ENCODE measurements at places on chromosomes 3 and 15. TPM values are rescaled to one million over a fixed set of nuclear protein-coding genes. Genes with fewer than 3 reads are reported as not detected.

DNA sequence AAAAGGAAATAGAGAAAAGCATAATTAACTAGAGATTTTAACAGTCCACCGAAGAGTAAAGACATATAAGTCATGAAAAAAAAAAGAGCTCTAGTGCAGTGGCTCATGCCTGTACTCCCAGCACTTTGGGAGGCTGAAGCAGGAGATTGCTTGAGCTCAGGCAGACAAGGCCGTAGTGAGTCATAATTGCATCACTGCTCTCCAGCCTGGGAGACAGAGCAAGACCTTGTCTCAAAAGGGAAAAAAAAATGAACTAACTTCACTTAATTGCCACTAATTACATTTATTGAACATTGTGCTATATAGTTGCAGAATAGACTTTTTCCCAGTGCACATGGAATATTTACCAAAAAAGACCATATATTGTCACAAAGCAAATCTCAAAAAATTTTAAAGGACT lies 221.8 kb downstream of the CBLB start:
- H3K36me3 ChIP-seq: no peaks in the 10 kb centered on the region
- H3K27ac ChIP-seq: no peak overlapping the region
- H3K4me3 ChIP-seq: no peak overlapping the region
- H3K27me3 ChIP-seq: no peaks in the 10 kb centered on the region
- no peak for DNase-seq

- H3K4me1 ChIP-seq: peaks cover 97% of the 10 kb centered on the region
- no peak for DNase-seq
- H3K4me3 ChIP-seq: peak overlapping the region; percentile 59
- H3K36me3 ChIP-seq: no peaks in the 10 kb centered on the region
- peak overlapping the region; percentile 69 for H3K27ac ChIP-seq
Measured at GRCh38 chr15:22963641-22964040, 16.5 kb downstream of the CYFIP1 start.

DNA sequence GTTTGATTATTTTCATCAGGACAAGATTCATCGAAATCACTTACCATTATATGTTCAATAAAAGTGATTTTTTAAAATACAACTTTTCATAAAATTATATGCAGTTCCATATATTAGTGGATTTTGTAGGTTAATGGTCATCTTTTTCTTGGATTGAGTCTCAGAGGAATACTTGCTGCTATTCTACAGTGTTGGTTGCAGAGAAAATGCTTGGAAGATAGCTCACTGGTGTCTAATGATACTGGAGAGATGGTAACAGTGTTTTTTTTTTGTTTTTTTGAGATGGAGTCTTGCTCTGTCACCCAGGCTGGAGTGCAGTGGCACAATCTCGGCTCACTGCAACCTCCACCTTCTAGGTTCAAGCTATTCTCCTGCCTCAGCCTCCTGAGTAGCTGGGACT lies 143.3 kb downstream of the TCF12 start:
- H3K4me1 ChIP-seq: peaks cover 38% of the 10 kb centered on the region
- no peak for DNase-seq
- no peak overlapping the region for H3K27ac ChIP-seq

DNA sequence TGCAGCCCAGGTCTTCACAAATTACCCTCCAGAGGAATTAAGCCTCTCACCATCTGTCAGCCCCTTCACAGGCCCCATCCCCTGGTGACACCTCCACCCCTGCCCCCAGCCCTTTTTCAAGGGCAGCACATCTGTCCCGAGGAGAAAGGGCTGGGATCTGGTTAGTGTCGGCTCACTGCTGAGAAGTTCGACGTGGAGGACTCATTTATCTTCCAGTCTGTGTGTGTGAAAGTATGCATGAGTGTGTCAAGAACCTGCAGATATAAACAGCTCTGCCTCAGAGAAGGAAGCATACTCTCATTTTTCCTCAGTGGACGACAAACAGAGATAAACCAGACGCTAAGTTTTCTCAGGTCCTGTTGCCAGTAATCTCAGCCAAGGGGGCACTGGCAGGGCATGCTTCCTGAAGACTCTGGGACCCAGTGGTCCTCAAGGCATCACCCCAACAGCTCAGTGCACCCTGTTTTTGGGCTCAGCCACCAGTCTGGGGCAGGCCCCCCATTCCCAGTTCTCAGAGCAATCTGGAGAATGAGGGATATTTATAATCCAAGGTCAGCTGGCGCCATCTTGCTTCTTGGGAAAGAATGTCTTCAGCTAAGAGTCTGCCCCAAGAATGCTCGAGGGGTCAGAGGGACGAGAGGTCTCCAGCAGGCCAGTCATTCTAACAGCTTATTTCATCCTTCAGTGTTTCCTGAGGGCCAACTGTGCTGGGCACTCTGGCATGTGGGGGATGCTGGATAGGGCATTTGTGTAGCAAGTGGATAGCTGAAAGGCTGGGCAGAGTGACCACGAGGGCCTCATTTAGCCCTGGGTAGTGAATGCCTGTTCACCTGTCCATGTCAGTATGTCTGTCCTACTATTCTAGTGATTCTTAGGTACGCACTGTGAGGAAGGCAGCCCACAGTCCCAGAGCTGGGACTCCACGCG lies 73.6 kb downstream of the ADCY5 start:
- peak overlapping the region; percentile 95 for H3K27ac ChIP-seq
- H3K4me1 ChIP-seq: peaks cover 100% of the 10 kb centered on the region
- H3K36me3 ChIP-seq: no peaks in the 10 kb centered on the region
- no peaks in the 10 kb centered on the region for H3K27me3 ChIP-seq
- DNase-seq: no peak
- H3K4me3 ChIP-seq: no peak overlapping the region

GRCh38 chr3:105118905-105119304 lies 247.8 kb upstream of the ALCAM start:
- no peak overlapping the region for H3K4me3 ChIP-seq
- no peaks in the 10 kb centered on the region for H3K36me3 ChIP-seq
- no peak overlapping the region for H3K27ac ChIP-seq
- no peak for DNase-seq
- no peaks in the 10 kb centered on the region for H3K4me1 ChIP-seq
- H3K27me3 ChIP-seq: no peaks in the 10 kb centered on the region

- DNase-seq: no peak
- H3K4me1 ChIP-seq: no peaks in the 10 kb centered on the region
- no peak overlapping the region for H3K27ac ChIP-seq
- H3K27me3 ChIP-seq: no peaks in the 10 kb centered on the region
Measured at GRCh38 chr15:51765751-51766150, 14.4 kb downstream of the TMOD2 start.

DNA sequence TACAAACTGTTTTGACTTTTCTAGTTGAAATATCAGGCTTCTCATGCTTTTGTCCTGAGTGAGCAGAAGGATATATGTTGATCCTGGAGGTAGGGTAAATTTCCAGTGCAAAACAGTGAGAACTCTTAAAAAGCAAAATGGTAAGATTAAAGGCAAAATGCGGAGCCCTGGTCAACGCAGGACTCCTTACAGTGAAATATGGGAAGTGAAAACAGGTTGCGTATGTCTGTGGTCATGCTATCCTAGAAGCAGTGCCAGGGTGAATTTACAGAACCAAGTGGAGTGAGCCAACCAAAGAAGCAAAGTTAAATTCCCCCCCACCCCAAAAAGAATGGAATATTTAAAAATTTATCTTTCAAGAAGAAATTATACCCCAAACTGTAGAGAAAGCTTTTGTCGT lies 256.4 kb downstream of the NR2F2 start:
- H3K27me3 ChIP-seq: no peaks in the 10 kb centered on the region
- H3K27ac ChIP-seq: no peak overlapping the region
- H3K4me1 ChIP-seq: no peaks in the 10 kb centered on the region
- no peaks in the 10 kb centered on the region for H3K36me3 ChIP-seq
- DNase-seq: no peak
- no peak overlapping the region for H3K4me3 ChIP-seq

DNA sequence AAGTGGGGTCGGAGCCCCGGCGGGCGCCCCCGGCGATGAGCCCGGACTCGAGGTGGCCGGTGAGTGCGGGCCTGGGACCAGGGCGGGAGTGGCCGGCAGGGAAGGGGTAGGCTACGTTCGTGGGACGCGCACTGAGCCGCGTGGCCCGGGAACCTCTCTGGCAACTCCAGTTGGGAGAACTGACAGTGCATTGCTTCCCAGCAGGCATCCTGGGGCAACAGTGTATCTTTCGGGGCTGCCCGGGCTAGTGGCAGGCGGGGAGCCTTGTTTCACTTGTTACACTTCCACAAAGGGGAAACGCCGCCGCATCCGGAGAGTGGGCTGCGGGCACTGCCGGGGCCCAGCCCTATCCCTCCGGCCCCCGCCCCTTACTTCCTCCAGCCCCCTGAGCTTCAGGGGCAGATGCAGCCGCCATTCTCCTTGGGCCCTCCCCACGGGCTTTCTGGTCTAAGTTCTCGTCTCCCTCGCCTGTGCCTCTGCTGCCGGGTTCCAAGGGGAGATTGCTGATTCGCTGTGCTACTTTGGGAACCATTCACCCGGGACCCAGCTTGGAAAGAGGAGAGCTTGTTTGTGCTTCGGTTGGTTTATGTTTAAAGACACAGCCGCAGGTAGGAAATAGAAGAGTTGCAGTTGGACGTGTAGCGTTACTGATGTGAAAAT lies 675 bp downstream of the BRPF1 start:
- peak overlapping the region; percentile 92 for H3K4me3 ChIP-seq
- peak overlapping the region; percentile 94 for H3K27ac ChIP-seq
- H3K27me3 ChIP-seq: no peaks in the 10 kb centered on the region
- DNase-seq: no peak
- peaks cover 14% of the 10 kb centered on the region for H3K36me3 ChIP-seq
- peaks cover 15% of the 10 kb centered on the region for H3K4me1 ChIP-seq

- H3K4me3 ChIP-seq: no peak overlapping the region
- H3K36me3 ChIP-seq: no peaks in the 10 kb centered on the region
- peaks cover 8% of the 10 kb centered on the region for H3K4me1 ChIP-seq
- no peaks in the 10 kb centered on the region for H3K27me3 ChIP-seq
Measured at GRCh38 chr15:92612891-92613290, 42.7 kb downstream of the FAM174B start.

DNA sequence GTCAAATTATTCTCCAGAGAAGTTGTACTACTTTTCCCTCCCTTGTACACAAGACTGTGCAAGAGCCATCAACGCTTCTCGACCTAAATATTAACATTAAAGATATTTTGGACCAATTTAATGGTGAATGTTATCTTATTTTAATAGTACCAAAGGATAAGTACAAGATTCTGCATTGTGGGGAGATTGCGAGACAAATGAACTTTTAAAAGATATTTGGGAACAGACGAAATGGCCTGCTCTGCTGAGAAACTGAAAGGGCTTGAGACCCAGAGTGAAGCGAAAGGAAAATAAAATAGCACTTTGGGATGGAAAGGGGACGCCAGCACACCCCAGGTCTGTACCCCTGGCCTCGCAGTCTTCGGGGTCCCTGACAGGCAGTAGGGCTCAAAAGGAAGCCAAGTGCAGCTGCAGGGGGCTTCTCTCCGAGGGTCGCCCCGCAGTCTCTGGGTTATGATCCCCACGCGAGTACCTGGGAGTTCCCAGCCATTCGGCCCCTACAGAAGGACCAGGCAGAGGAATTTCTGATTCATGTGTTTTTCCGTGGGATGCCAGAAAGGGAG lies 97.6 kb upstream of the VGLL3 start:
- DNase-seq: no peak
- H3K4me3 ChIP-seq: peak overlapping the region; percentile 97
- no peaks in the 10 kb centered on the region for H3K27me3 ChIP-seq
- peak overlapping the region; percentile 96 for H3K27ac ChIP-seq
- H3K4me1 ChIP-seq: peaks cover 8% of the 10 kb centered on the region

DNA sequence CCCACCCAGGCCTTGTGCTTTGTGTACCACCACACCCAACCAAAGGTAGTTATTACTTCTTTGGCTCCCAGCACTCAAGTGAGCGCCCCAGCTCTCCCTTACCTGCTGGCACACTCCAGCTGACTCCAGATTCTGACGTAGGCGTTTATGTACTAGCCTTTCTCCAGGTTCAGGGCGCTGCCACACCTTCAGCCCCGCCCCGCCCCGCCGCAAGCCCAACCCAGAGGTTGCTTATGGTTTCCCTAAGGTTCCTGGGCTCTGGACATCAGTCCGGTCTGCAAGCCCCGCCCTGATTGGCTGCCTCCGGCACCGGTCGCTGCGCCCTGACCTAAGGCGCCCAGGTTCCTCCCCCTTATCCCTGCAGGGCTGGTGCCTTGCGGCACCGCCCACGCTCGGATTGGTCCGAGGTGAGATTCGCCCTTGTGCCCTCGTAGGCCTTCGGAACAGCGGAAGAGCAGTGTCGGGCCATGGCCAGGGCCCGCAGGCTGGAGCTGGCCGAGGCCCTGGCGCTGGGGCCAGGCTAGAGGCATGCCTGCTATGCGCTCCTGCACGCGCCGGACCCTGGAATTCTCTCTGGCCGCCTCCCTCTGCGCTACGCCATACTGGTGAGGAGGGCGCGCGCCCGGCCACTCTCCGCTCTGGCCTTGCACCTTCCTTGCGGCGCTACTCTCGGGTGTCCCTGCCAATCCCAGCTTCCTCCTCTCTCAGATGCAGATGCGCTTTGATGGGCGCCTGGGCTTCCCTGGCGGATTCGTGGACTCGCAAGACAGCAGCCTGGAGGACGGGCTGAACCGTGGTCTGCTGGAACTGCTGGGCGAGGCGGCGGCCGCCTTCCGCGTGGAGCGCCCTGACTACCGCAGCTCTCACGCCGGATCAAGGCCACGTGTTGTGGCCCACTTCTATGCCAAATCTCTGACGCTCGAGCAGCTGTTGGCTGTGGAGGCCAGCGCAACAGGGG lies 19.8 kb upstream of the NUDT16 start:
- peaks cover 7% of the 10 kb centered on the region for H3K4me1 ChIP-seq
- no peaks in the 10 kb centered on the region for H3K36me3 ChIP-seq
- H3K4me3 ChIP-seq: peak overlapping the region; percentile 73
- H3K27me3 ChIP-seq: no peaks in the 10 kb centered on the region

DNA sequence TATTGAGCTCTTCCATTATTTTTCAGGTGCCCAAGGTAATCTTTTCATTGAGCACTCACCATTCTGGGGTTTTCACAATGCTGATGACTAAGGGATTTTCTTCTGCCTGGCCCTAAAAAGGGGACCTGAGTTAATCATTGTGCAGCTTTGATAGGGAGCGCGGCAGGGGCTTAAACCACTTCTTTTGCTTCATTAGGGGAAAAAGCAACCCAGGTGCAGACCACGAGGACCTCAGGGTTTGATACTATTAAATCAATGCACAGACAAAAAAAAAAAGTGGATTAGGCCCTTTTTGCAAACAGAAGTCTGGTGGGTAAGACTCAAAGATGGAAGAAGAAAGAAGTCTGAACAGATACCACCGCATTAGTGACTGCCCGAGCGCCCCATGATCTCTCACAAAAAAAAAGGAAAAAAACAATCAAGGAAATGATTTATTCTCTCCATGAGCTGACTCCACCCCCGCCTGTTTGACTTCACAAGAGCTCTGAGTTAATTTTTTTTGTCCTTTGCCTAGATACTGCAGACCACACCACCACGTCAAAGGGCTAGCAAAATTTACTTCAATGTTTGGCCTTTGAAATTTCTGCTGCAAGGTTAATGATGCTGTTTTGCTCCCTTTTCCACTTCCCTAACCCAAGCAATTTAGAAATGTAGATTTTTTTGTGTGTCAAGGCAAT lies 78.0 kb upstream of the FEZF2 start:
- no peak overlapping the region for H3K4me3 ChIP-seq
- no peaks in the 10 kb centered on the region for H3K4me1 ChIP-seq
- no peaks in the 10 kb centered on the region for H3K27me3 ChIP-seq
- no peaks in the 10 kb centered on the region for H3K36me3 ChIP-seq
- no peak for DNase-seq

The MYO5C gene
- 3.0 TPM for total RNA-seq

The DAPK2 gene
- total RNA-seq: 6.1 TPM

The GPR15 gene
- not detected for total RNA-seq

All from thoracic aorta (tissue), 2 donors.